ENCODE measurements at places on chromosomes 6 and 20.

GRCh38 chr20:14288341-14289330 is 48.8 kb downstream of the FLRT3 start:
- no peak for DNase-seq

DNA sequence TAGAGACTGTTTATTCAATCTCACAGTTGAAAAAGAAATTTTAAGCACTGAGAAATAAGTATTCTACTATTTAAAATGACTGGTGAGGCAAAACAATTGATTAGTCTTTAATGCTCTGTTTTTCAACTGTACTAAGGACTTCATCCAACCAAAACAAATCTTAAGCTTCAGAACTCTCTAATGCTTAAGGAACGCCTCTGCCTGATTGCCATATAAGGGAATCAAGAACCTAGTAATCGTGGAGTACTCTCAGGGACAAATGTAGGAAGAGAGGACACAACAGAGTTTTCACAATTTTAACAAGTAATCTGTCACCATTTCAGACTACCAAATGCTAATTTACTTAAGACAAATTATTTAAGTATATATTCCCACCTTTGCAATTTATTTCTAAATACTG is 16.1 kb downstream of the FBXO30 start:
- no peak for DNase-seq

GRCh38 chr6:51467231-51467952 is 620.0 kb downstream of the PKHD1 start:
- DNase-seq, result no peak

DNA sequence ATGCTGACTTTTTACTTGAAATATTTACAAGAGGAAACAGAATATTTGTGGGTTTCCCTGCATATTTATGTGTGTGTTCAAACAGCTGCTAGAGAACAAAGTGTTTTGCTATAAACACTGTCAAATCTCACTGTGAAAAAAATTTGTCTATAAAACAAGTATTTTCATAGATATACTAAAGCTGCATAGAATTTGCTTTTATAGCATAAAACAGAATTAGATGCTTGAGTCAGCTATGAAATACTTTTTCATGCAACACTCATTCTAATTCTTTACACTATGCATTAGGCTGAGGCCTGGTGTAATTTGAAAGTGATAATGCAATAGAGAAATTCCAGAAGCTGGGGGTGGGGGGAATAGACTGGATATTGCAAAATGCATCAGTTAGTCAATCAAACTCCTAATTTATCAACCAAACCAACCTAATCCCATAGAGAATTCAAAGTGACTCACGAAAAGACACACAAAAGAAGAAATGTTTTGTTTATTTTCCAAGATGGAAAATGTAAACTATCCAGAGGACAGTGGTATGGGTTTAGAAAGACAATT is 148.2 kb downstream of the LAMA2 start:
- no peak for DNase-seq

DNA sequence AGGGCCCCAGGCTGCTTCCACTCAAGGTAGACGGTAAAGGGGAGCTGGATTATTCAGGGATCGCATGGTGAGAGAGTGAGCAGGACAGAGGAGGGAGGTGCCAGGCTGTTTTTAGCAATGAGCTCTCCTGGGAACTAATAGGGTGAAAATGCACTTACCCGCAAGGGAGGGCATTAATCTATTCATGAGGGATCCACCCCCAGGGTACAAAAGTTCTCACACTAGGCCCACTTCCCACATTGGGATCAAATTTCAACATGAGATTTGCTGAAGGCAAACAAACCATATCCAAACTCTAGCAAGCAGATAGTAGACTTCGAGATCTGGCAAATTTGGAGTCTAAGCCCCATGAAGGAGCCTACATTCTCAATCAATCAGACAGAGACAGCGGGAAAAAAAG is 408.6 kb downstream of the RNF144B start:
- DNase-seq, result no peak

GRCh38 chr6:151551223-151551857 is 57.5 kb downstream of the CCDC170 start:
- DNase-seq, result no peak

DNA sequence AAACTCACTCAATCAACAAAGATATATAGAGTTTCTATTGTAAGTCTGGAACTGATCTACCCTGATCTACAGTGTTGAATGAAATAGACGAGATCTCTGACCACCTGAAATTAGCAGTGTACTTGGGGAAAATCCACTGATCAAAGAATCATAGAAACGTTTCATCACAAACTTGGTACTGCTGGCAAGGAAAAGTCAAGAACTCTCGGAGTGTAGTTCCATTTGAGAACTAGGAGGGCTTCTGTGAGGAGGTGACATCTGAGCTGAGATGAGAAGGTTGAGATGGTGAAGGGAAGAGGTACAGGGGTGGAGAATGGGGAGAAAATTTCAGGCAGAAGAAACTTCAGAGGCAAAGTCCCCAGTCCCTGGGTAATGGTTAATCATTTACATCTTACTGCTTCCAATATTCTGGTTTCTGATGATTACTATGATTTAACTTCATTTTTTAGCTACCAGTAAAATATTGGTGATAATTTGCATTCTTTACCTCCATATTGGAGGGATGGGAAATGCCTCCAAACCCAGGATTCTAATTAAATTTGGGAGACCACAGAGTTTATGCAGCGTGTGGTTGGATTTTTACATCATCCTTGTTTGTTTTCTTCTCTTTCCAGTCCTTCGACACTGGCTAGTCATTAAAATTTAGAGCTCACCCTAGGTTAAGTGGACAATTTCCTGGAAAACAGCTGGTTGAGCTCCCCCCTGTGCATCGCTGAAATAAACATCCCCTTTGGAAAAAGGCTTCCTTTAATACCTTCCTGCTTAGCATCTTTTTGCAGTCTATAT is 191.9 kb downstream of the BCAS1 start:
- DNase-seq, result no peak

DNA sequence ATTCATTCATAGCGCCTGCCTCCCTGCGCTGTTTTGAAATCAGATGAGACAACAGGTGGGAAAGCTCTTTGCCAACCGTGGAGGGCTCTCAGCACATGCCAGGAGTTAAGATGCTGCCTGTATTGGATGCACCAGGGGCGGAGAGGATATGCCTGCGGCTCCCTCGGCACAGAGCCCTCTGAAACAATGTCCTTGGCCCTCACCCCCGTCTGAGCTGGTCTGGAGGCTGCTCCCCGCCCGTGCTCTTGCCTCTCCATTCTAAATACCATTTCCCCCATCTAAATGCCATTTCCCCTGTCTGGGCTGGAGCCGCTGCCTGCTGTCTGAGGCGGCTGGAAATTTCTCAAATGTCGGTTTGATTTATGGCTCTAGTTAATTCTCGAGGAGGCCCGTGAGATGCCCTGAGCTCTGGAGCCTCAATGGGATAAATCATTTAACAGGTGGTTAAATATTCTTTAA is 50.8 kb upstream of the MLN start:
- DNase-seq, result no peak

DNA sequence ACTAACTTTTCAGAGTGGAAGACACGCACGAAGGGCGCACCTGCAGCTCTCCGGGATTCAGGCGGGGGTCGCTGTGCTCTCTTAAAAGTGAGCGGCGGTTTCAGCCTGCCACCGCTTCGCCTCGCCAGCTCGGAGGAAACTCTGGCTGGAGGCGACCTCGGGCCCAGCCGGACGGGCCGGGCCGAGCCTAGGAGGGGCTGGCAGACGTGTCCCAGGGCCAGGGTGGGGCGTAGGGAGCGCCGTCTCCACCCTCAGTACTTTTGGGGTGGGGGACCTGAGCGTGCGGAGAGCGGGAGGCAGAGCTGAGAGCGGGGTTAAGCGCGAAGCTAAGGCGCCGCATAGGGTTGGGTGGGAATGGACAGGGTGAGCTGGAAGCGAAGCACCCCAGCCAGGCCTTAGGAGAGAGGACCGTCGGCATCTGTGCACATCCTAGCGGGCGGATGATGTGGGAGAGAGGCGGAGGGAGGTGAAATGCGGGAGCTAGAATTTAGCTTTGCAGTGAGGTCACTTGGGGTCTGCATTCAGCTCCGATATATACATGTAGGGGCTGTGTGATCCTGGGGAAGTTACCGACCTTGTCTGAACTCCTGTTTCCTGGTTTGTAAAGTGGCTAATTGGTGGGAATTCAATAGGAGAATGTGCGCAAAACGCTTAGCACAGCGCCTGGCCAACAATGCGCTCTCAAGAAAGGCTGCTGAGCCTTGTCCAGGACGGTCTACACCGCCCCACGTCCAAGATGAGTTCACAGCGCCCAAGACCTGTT is 6.5 kb upstream of the TFAP2A start:
- no peak for DNase-seq

- no peak for DNase-seq
Observed at GRCh38 chr6:123263981-123264380, 267.9 kb downstream of the CLVS2 start.

DNA sequence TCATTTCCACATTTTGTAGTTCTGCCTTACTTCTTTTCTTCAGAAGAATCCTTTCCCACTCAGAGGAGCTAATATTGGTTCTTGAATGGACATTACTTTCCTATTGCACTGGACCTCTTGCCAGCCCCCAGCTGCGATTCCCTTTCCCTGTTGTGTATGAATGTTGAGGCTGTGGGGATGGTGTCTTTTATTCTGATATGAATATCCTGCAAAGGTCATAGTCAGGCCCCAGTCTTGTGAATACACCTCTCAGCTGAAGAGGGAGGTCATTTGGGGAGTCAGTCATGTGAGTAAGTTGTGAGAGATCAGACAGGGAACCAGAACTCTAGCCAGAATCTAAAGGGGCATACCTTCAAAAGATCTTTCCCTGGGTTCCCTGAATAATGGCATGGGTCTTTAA is 32.6 kb upstream of the OSTM1 start:
- no peak for DNase-seq

GRCh38 chr6:143074101-143074500 is 13.4 kb downstream of the AIG1 start:
- DNase-seq, result no peak

- DNase-seq, result no peak
Observed at GRCh38 chr20:33059741-33060390, 6.2 kb downstream of the BPIFB3 start.

DNA sequence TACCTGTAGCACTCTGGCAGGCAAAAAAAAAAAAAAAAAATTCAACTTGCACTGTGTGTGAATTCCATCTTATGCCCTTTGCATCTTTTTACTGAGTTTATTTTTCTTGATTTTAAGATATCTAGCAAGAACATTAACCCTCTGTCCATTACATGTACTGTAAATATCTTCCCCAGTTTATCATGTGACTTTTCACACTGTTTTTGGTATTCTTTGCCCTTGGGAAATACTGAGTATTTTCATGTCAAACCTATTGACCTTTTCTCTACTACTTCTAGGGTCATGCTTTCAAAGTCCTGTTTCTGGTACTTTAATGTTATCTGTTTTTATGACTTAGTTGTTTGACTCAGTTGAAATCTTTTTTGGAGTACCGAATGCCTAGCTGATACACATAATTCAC is 843 bp upstream of the HUS1B start:
- DNase-seq, result no peak

DNA sequence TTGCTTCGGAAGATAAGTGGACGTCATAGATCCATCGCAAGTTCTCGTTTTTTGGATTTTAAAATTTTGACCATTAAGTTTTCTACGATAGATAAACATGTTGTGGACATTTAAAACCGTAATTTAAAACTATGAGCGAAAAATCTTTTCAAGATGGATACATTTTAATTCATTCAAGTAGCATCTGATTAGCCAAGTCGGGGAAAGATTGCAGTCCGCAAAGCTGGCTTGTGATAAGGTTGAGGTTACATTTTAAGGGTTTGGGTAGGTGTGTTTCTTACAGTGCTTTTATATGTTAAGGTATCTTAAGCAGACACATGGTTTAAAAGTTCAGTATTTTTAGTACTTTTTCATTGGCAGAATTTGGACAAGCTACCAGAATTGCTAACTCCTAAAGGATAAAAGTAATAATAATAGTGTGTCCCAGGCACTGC is 1.2 kb downstream of the WTAP start:
- DNase-seq, result no peak

GRCh38 chr20:40019510-40019909 is 669.5 kb downstream of the MAFB start:
- DNase-seq, result no peak

DNA sequence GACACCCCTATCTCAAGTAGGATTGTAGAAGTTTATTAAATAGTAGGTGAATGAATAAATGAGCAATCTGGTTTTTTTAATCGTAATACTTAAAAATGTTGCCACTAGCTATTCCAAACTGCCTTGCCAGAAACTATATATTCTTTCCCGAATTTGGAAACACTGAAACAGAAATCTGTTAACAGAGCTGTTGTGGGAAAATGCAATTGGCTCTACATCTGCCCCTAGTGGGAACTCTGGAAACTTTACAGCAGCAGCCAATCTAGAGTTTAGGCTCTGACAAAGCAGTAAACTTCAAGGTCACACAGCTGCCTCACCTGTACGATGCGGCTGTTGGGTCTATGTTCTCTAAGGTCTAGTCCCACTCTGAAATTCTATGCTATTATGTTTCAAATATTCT is 41.7 kb downstream of the SYNE1 start:
- DNase-seq, result no peak

GRCh38 chr6:96015518-96016333 is at the start of gene FUT9:
TSS of gene FUT9 (plus strand) at chr6:96015974. CDS start at chr6:96203156, 187,182 bp downstream.
- DNase-seq, result no peak

DNA sequence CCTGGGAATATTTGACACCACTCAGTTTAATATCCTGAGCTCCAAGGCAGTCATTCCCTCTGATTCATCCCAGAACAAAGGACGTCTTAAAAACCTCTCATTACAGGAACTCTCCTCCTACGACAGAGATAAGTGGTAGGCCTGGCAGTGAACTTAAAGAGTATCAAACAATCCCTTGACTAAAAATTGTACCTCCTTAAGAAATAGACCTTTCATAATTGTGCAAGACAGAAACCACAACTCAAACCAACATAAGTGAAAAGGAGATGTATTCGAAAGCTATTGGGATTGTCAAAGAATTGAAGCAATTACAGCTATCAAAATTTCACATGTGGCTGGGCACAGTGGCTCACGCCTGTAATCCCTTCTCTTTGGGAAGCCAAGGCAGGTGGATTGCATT is 19.1 kb upstream of the BNIP5 start:
- no peak for DNase-seq

DNA sequence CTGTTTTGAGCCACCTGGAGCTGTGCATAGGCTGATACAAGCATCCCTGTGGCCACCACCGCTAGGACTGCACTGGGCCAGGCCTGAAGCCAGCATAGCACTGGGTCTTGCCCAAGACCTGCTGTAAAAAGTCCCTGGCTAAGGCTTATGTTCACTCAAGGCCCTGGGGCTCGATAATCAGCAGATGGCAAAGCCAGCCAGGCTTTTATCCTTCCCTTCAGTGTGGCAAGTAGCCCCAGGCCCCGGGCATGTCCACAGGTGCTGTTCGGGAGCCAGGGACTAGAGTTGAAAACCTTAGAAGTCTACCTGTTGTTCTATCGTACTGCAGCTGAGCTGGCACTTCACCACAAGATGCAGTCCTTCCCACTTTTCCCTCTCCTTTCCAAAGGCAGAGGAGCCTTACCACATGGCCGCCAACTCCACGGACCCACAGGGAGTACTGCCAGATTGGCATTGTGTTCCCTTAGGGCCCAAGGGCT is 226.4 kb upstream of the ZNF217 start:
- DNase-seq, result no peak

DNA sequence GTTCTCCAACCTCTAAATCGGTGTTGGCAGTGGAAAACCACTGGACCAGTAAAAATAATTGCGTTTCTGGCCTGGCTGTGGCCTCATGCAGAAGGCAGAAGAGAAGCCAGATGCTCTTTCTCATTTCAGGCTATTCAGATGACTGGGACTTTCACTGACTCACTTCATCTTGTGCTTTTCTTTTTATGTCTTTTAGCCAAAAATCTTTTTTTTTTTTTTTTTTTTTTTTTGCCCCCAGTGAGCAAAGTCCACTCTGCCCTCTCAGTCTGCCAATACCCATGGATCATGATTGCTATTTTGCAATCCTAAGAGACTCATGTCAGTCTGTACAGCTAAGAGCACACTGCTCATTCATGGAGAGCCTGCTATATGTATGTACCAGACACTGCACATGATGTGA is 962.5 kb downstream of the KIF16B start:
- no peak for DNase-seq
